ENCODE measurements at places on chromosomes 3 and 15.
A peak's percentile ranks its signal among the peaks of the same experiment; 100 is the strongest.

GRCh38 chr15:83158393-83158792, 49.2 kb downstream of the HDGFL3 start:
- DNase-seq: no peak

DNA sequence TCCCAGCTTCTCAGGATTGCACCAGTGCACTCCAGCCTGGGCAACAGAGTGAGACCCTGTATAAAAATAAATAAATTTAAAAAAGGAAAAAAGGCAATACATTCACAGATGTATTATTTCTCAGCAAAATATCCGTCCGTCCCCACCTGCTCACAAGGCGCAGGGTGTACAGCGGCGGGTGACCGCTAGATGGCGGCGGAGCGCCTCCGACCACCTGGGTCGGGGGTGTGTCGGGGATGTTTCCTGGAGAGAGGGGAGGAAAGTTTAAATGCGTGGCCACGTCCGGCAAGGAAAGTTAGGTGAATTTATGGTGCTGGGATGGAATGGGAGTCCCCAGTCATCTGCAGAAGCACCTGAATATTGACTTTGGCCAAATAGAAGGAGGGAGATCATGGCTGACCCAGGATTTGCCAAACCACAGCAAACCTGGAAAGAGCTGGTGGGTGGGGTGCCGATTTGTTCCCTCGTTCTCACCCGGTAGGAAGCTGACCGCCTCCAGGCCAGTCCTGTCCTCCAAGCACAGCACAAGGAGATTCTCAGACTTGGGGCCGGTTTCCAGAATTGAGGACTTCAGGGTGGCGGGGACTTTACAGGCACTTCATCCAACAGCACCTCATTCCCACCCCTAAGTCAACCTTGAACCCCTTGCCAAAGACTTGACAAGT, 88.3 kb downstream of the TMEM266 start:
- peak; percentile 55 for DNase-seq

DNA sequence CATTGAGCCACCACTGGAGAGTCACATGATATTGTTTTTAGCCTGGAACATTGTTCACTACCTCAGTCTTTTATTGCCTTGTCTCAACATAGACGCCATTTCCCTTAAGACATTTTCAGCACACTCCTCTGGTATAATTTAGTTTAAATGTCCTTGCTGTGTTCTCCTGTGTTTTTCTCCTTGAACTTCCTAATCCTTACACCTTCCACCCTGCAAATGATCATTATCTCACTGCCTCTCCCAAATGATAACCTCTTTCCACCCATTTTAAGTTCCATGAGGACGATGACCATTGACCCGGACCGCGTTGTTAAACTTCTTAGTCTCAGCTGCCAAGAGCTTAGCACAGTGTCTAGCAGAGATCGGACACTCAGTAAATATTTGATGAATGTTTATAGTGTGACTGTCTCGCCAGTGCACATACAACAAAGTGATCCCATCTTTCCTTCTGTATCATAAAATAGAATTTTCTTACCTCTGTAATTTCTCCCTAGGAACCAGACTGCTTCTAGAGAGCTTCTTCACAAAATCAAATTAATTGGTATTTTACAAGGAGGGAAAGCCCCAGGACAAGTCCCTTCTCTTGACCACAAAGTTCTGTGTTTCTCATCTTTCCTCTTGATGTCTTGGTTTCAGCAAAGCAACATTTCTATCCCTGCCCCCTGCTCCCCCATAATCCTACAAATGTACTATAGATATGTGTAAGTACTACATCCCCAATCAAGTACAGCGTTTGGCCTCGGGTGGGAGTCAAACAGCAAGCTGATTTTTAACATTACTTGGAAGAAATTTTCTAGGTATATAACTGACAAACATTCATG, 429.6 kb downstream of the LPP start:
- DNase-seq: no peak

DNA sequence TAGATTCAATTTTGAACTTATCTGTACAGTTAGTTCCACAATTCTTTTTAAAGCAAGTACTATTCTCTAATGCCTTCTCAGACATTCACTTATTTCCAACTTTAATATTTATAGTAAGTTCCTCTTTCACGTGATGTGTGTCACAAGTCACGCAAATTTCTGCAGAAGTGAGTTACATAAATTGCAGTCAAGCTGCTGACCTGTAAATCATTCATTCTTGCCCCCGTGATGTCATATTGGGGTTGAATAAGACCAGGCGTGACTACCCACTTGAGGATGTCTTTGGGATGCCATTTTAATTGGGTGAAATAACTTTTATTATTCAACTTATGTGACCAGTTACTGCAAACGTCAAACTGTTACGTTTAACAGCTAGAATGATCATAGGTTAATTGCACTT, 15.1 kb downstream of the PPARG start:
- DNase-seq: no peak

DNA sequence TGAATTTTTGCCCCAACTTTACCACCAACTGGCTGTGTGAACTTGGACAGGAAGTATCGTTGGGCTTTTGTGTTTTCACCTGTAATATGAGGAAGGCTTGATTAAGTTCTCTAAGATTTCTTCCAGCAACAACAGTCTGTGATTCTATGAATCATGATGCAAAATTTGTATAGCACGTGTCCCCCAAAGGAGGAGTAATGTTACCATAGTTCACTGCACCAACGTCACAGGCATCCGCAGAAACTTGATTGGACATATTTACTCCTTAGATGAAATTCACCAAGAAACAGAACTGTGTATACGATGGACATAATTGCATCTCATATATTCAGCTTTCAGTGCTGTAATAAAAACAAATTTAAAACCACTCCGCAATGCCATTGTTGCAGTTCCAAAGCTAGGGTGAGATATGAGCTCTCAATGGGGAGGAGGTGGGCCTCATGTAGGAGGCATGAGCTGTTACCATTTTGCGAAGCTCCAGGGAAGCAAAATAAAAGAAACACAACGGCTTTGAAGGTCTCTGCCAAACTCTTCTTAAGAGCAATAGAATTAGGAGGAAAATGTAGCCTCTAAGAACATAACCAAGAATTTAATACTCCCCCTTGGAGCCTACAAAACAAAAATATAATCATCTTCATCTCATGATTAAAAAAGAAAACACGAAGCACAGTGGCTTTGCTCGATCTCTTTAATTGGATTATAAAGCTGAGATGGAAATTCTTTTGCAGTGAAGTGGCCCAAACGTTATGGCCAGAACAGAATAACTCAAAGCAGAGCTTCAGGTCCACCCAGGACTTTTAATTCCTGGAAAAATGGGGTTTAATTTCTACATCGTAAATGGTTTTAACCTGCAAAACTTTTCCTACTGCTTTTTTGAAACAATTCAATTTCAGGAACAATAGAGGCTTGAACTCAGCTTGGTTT, 80.7 kb downstream of the CHST2 start:
- DNase-seq: no peak

DNA sequence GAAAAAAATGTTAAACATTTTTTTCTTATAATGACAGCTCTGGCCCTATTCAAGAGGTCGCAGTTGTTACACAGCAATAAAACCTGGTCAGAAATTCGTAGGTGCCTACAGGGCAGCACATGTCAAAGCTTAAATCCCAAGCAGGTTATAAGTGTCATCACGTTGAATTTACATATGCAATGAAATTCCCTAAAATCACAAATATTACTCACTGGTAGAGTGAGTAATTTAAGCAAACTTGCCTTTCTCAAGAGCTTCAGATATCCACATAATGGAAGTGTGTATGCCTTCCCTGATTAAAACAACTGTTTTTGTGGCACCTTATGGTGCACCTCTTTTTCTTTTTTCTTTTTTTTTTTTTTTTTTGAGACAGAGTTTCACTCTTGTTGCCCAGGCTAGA, 90.7 kb upstream of the FNDC3B start:
- no peak for DNase-seq

DNA sequence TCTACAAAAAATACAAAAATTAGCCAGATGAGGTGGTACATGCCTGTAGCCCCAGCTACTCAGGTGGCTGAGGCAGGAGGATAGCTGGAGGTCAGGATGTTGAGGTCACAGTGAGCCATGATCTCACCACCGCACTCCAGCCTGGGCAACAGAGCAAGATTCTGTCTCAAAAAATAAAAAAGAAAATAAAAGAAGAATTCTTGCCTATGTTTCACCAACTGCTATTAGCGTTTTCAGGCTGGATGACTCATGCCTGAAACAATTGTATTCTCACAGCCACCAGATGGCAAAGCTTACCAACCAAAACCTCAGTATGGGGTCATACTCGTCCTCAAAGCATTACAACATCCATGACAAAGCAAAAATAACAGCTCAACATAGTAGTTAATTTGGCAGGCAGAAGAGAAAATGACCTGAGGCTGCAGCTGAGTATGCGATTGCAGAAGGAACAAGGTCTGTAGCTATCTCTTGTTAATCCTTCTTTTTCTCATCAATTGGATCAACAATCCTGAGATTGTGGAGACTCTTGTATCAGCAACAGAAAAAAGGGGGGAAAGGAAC, 52.2 kb downstream of the TP53BP1 start:
- DNase-seq: no peak
